ENCODE measurements at places on chromosomes 5 and 9. TPM values are rescaled to one million over a fixed set of nuclear protein-coding genes. Genes with fewer than 3 reads are reported as not detected.

GRCh38 chr5:107670087-107670931 lies 428 bp downstream of the EFNA5 start:
- peak; percentile 26 for DNase-seq

DNA sequence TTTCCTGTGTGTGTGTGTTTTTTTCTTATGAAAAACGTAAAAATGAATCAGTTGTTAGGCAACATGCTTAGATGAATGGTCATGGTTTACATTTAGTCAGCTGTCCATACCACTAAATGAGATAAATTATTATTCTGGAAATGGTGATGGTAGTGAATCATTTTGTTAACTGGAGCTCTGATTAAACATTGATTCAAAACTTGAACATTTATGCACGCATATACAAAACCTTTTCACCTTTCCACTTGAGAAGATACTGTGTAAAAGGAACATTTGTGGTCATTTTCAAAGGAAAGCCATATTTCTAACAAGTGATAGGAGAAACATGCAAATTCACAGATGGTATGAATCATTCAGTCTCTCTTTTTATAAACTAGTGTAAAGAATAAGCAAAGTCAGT lies 162.0 kb downstream of the SLC25A46 start:
- DNase-seq: peak; percentile 99

- DNase-seq: no peak
These were observed 6.8 kb downstream of the NNT start for GRCh38 chr5:43609752-43610151.

The SLC46A2 gene
- total RNA-seq: not detected

The DAB2IP gene
- 41.4 TPM for total RNA-seq
